Stimulated activated CD4-positive, alpha-beta T cell treated with anti-CD3 and anti-CD28 coated beads, Interleukin-1b, Interleukin-23, amount 100 ng/mL, for 4 hours (primary cell): ENCODE measurements at places on chromosomes 3 and 15.

- DNase-seq: no peak
These were observed 121.2 kb upstream of the NAALADL2 start for GRCh38 chr3:174737966-174738365.

DNA sequence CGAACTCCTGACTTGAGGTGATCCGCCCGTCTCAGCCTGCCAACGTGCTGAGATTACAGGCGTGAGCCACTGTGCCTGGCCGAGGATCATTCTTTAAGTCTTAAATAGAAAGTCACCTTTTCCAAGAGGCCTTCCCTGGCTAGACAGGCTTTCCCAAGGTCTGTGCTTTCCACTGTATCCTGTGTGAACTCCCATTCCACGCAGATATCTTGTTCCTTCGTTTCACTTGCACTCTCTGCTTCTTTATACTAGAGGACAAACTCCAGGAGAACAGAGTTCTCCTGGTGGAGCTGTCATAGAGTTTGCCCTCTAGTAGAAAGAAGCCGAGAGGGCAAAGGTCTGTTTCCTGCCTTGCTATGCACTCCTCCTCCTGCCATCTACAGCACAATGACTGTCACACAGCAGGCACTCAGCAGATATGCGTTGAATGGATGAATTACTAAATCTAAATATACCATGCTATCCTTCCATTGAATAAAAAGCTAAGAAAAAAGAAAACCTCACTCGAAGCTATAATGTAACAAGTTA lies 211.2 kb downstream of the FOXP1 start:
- no peak for DNase-seq

- DNase-seq: no peak
These were observed 361.7 kb downstream of the FEZF2 start for GRCh38 chr3:62011666-62012065.

- no peak for DNase-seq
These were observed 68.1 kb downstream of the PPARG start for GRCh38 chr3:12356996-12357395.

DNA sequence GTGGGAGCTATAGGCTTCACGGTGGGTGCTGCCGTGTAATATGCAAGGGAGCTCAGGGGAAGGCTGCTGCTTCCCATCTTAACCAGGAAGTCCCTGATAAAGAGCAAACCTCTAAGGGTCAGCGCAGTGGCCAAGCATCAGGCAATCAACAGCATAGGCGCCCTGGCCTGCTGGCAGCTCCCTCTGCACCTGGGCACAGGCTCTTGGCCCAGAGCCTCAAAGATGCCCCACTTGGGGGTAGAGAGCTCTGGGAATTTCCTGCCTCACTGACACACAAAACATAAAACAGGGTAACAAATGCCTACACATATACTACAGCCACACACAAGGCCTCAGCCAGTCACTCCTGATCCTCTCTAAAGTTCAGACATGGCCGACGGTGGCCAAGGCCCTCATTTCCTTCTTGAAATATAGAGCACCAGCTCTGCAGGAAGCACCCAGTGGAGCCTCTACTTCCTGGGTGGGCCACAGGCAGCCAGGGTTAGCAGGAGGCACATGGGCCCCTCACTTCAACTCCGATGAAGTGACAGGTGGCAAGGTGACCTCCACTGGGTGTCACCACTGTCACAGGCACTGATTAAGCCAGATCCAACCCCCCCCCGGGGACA lies 20.5 kb downstream of the SLC41A3 start:
- no peak for DNase-seq

DNA sequence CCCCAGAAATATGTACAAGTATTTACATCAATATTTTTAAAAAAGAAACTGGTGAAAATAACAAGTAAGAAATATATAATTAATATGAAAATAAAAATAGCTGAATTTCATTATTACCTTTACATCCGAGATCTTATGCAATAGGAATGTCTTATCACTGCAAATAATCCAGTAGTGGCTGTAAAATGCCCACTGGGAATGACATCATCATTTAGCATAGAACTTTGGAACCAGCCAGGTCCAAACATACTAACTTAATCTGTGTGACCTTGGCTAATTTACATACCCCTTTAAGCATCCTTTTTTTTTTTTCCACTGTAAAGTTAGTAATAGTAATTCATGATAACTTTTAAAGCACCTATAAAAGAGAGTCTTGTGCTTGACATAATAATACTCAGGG lies 611.7 kb downstream of the ZIC1 start:
- no peak for DNase-seq

DNA sequence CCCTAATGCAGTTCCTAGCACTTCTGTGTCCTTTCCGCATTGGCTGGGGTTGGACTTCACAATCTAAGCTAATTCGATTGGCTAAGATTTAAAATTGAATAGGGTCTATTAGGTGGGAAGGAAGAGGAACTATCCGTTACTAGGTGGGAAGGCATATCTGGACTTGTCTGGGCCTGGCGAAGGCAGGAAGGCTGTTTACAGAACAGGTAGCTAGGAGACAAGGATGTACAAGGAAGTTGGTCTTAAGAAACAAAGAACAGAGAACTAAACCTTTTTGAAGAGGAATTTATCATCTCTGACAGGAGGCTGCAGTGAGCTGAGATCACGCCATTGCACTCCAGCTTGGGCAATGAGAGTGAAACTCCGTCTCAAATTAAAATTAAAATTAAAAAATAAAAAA lies 17.3 kb upstream of the ATG7 start:
- DNase-seq: no peak

DNA sequence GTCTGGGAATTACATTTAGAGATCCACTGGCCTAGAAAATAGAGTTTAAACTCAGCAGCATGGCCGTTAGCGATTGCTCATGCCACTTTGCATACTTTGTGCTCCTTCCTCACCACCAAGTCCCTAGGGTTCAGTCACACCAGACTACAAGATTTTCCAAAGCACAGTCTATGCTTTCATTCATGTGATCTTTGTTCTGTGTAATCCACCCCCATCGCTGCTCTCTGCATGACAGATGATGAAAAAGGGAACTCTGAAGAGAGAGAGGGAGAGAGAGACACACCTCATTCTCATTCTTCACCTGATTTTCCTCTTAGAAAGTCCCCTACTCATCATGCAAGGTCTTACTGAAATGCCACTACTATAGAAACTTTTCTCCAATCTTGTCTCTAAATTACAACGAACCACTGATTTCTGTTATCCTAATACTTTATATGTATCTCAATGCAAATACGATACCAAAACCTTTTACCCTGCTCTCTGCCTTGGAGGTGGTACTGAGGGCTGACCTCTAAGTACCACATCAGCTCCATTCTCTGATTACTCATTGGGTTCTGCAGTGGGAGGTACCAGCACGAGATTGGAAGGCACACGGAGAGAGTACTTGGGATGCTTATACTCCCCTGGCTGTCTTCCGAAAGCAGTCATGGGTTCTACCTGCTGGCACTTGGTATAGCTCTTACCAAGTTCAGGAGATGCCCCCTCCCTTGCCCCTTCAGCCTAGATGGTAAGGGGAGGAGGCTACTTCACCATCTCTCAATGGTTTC lies 1.1 kb upstream of the PARP15 start:
- DNase-seq: no peak

- DNase-seq: no peak
These were observed 460.0 kb upstream of the RARB start for GRCh38 chr3:24968036-24968435.

GRCh38 chr3:114758831-114759699 lies 388.0 kb downstream of the ZBTB20 start:
- no peak for DNase-seq

DNA sequence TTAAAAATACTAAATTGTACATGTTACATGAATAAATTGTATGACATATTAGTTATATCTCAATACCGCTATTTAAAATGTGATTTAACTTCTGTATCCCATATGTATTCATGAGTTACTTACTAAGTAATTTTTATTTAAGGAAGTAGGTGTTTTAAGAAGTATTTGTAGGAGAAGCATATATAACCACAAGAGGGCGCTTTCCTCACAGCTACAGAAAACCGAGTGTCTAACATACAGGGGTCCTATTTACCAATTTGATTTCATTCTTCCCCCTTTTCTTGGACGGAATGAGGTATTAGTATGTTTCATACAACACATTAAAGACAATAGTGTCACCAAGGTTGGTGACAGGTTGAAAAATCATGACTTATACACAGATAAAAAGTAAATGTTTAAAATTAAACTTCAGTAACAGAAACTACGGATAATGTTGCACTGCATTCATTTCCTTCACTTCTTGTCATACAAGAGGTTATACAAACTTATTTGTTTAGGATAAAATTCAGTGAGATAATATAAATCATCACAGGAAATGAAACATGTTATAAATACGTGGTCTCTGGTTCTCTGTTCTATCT lies 253.6 kb downstream of the MAGI1 start:
- DNase-seq: no peak

DNA sequence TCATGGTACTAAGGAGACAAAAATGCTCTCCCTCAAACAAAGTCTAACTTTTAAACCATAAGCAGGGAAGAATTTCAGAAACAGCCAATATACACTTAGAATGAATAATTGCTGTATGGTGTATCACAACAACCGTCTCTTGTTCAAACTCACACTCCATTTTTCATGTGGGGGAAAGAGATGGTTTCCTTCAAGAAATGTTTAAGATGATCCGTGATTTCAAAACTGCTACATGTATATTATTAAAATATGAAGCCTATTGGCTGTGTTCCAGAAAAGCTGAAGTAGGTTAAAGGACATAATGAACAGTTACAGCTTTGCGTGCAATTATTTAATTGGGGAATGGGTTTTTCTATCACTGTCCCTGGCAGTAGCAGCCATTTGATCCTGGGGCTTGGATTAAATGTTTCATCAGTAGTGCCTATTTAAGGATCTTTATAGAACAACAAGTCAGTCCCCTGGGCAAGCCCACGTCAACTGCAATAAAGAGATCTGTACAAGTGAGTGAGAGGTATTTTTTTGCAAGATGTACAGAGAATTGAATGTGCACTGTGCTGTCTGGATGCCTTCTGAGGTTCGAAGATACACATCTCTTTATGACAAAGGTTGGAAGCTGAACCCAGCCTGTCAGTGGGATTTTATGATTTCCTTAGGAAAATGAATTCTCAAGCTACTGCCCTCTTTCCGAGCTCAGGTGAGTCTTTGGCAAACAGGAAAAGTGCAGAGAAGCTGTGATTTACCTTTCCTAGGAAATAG lies 337.2 kb upstream of the RARB start:
- DNase-seq: no peak

- DNase-seq: no peak
These were observed 45.0 kb downstream of the SRGAP3 start for GRCh38 chr3:9204253-9204992.

GRCh38 chr3:187265461-187265955 lies 26.0 kb downstream of the MASP1 start:
- DNase-seq: no peak

GRCh38 chr3:140545756-140546155 lies 132.1 kb upstream of the TRIM42 start:
- DNase-seq: no peak

- no peak for DNase-seq
These were observed 384.7 kb downstream of the ZIC1 start for GRCh38 chr3:147793841-147794240.

GRCh38 chr15:84911879-84912660 lies 27.6 kb downstream of the SLC28A1 start:
- DNase-seq: no peak

GRCh38 chr3:68220832-68221231 lies 566.4 kb upstream of the SUCLG2 start:
- no peak for DNase-seq

- no peak for DNase-seq
These were observed 343.2 kb upstream of the ADAMTS9 start for GRCh38 chr3:65030847-65031463.

DNA sequence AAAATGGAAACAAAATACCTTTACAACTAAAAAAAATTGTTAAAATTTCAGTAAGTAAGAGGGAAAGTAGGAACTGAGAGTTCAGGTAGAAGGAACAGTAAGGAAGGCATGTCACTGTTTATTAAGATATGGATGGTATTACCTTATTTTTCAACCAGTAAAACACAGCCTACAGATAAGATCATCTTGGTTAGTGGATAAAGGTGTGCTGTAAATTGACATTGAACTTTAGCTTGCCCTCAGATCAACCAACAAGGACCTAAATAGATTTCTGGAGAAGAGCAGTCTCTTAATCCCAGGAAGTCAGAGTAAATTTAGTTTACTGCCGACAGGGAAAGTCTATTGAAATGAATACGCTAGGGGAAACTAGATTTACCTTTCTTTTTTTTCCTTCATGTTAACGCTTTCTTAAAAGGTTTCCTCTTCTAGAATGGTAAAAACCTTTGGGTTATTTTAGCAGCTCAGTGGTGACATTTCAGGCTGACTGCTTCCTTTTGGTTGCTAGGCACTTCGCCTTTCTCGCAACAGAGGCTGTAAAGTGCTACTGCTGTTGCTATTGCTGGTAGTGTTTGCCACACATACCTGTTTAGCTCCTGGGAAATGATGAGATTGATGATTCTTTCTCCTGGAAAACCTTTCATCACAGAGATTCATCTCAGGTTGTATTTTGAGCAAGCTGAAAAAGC lies 12.9 kb downstream of the DZIP3 start:
- DNase-seq: no peak

GRCh38 chr3:71997066-71997653 lies 212.2 kb upstream of the PROK2 start:
- DNase-seq: no peak

GRCh38 chr3:101478980-101479379 lies 34.0 kb downstream of the SENP7 start:
- no peak for DNase-seq

- DNase-seq: no peak
These were observed 176.0 kb downstream of the ABHD5 start for GRCh38 chr3:43866529-43867353.

DNA sequence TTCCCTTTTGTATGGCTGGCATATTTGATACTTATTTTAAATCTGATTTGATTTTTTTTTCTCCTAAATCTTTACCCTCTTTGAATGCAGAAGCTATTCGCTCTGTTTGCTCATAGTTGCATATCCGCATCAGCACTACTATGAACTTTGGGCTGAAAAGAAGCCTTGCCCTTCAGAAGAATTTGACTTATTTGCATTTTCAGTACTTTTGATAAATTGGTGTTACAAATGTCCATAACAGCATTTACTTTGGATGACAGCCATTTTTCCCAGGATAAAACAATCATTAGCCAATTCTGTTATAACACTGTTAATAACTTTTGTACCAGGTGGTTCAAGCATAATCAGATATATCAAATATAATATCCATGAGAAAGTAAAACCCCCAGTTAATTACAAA lies 129.5 kb downstream of the PLCL2 start:
- no peak for DNase-seq

- peak; percentile 21 for DNase-seq
These were observed 28.3 kb upstream of the CRYBG3 start for GRCh38 chr3:97793420-97794019.

DNA sequence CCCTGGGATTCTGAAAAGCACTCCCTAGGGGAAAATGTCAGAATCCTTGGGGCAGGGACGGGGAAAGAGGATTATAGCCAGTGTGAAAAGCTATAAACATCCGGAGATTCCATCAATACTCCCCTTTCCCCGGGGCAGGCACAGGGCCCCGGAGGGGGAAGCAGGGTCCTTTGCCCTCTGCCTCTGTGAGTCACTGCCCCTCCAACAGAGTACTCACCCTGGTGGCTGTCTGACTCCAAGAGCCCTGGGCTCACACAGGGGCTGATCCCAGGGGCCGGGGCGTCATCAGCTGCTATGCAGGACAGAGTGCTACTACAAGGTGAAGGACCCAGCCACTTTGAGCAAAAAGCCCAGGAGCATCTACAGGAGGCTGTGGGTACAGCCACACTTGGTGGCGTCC lies 133.0 kb upstream of the PRR20G start:
- no peak for DNase-seq
